ENCODE measurements at places on chromosomes 13 and 19.

DNA sequence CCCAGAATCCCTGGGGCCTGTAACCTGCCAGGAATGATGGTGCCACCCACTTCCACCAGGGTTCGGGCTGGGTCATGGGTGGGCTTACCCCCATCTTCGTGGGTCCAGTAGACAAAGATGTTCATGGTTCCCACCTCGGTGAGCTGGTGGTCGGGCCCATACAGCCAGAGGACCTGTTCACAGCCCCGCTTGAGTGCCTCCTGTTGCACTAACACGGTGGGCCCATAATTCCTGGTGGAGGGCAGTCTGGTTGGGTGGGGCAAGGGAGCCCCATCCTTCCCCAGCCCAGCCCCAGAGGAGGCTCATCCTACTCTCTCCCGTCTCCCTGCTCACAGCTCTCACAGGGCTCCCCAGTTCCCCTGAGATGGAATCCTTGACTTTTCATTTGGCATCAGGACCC, 13.7 kb downstream of the BCAT2 start:
- DNase-seq, result no peak

GRCh38 chr13:111047326-111047725, 67.8 kb upstream of the ARHGEF7 start:
- DNase-seq, result no peak

- DNase-seq, result peak; percentile 73
These were observed 240.3 kb downstream of the LMO7 start for GRCh38 chr13:75876142-75877050.

DNA sequence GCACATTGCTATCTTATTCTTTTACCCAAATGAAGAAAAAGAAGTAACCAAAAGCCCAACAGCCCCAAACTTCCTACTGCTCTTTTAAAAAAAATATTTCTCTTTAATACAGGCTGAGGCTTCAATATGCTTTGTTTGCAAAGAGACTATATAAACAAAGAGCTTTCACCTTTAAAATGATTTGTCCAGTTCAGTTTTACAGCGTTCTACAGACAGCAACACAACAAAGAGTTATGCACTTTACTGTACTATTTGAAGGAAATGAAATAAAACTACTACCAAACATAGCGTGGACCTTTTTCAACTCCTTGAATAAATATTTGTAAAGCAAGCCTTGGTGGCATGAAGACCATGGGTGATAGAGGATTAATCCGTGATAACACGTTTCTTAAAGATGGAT, 151.2 kb downstream of the FGF9 start:
- no peak for DNase-seq

DNA sequence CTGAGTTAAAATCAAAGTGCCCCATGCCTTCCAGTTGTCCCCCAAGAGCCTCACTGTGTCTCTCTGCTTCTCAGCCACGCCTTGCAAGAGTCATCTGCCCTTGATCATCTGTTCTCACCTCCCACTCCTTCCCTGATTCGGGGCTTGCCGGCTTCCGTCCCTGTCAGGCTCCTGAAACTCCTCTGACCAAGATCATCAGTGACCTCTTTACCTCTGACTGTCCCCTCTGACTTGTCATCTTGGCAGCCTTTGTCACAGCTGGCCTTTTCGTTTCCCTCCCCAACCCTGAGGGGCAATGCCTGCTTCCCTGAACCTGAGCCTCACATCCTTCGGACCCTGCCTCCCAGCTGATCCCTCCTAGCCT, 66.3 kb downstream of the MAP4K1 start:
- DNase-seq, result no peak

- DNase-seq, result no peak
These were observed 116.9 kb downstream of the ABCC4 start for GRCh38 chr13:95184317-95184716.

DNA sequence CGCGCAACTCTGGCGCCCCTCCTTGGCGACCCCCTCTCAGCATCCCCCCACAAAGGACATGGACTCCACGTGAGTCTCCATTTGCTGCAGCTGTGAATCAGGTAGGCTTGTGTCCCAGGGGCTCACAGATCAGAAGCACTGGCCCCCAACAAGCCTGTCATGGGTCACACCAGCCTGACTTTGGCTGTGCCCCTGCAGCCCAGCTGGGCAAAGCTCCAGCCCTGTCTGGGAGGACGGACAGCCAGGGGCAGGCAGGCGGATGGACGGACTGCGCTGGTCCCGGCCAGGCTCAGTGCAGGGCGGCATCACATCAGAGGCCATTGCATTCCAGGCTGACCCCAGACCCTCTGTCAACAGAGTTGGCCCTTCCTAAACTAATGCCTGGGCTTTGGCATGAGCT, 28.4 kb upstream of the ISYNA1 start:
- no peak for DNase-seq

GRCh38 chr13:110669036-110669435, 36.9 kb downstream of the CARS2 start:
- no peak for DNase-seq

DNA sequence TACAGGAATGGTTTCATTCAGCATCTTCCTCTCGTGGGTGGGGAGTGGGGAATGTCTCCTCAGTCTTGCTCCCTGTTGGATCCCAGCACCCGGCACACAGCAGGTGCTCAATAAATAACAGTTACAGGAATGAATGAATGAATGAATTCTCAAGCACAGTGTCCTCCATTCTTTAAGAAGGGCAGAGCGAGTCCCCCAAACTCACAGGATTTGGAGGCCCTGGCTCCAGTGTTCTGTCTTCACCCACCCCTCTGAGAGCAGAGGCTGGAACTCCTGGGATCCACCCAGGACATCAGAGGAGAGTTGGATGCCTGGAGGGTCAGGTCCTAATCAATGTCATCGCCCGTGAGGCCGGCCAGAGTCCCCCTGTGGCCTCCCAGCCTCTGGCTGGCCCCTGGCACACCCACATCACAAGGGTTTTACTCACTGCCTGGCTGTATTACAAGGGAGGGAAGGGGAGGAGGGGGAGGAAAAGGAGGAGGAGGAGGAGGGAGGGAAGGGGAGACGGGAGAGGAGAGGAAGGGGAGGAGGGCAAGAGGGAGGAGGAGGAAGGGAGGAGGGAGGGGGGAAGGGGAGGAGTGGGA, 8.7 kb upstream of the CREB3L3 start:
- no peak for DNase-seq

- DNase-seq, result no peak
These were observed 600 bp upstream of the HMGB1 start for GRCh38 chr13:30466358-30466714.

- DNase-seq, result no peak
These were observed 19.1 kb upstream of the PNMA8B start for GRCh38 chr19:46514589-46515289.

DNA sequence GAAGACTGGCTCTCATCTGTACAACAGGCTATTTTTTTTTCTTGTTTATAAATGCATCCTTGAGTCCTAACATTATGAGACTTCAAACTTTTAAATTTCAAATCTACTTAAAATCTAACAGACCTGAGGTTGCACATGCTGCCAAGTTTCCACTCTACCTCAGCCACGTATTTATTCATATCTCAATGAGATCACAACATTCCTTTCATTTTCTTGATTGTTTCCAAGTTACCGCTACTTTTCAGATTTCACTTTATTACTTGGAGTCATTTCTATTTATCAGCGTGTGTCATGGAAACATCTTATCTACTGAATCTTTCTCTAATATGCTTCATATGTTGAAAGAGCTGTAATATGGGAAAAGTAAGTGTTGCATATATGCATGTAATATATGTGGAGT, 1257.5 kb upstream of the ATXN8OS start:
- DNase-seq, result no peak

GRCh38 chr13:32535115-32535514, 3.5 kb downstream of the N4BP2L2 start:
- no peak for DNase-seq

GRCh38 chr19:42270346-42271044, 1.4 kb downstream of the CIC start:
- DNase-seq, result peak; percentile 94

DNA sequence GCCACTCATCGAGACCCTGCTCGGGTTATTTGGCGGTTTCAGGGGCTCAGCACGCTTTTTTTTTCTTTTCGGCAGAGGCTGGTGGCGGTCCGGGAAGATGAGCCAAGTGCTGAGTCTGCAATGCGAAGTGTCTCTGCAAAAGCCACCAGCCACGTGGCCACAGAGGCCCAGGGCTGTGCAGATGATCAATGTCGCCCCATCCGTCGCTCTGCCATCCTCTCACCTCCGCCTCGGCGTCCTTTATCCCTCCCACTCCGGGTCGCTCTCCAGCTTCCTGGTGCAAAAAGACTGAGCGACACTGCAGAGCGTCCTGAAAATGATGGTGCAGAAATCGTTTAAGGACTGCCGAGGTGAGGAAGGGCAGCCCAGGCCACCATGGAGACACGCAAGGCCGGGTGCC, 55.0 kb downstream of the TINCR start:
- DNase-seq, result no peak

- no peak for DNase-seq
These were observed 7.9 kb downstream of the FOSB start for GRCh38 chr19:45475537-45476291.

- no peak for DNase-seq
These were observed 32.7 kb upstream of the CSNK1A1L start for GRCh38 chr13:37138169-37138568.

DNA sequence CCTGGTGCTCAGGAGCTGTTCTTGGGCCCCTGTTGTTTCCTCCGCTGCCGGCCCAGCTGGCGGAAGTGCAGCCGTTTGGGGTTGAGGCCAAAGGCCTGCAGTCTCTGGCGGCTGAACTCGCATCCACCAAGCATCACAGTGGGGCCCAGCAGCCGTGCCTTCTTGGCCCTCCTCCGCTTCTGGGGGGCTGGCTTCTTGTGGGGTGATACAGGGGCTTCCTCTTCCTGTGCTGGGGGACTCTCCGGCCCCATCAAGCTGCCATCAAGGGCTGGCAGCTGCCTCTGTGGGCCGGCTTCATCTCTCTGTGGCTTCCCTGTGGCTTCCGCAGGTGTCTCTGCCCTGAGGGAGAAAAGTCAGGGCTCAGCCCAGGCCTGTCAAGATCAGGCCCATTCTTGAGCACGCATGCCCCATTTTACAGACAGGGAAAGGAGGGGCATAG, 10.3 kb downstream of the ATG4D start:
- DNase-seq, result no peak

DNA sequence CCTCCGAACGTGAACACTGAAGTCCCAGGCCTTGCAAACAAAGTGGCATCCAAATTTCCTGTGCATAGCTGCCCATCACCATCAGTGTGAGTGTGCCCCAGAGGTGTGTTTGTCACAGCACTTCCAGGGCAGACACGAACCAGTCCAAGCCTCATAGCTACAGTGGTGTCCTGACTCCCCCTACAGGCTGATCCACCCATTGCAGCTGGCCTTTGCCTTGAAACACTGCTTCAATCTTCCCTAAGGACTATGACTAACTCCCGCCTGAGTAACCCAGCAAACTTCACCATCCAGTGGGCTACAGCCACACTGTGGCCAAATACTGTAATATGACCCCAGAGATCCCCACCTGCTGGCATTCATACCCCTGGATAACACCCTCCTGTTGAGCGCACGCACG, 3.9 kb downstream of the ZNF266 start:
- DNase-seq, result no peak

DNA sequence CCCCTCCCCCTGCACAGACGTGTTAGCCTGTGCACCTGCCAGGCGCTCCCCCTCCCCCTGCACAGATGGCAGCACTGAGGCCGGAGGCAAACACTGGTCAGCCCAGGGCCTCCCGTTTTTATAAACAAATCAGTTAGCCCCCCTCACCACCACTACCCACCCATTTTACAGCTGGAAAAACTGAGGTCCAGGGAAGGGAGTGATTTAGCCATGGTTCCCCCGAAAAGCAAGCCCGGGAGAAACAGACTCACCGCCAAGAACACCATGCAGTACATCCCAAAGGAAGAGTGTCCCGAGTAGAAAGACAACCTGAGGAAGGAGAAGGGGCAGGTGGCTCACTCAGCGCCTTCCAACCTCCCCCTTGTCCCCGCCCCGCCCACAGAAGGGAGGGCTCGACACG, 8.7 kb downstream of the PLPP2 start:
- DNase-seq, result no peak

GRCh38 chr13:43401361-43401760, 378.0 kb downstream of the DNAJC15 start:
- DNase-seq, result no peak

GRCh38 chr13:22801402-22802003, 379.3 kb upstream of the SGCG start:
- no peak for DNase-seq

DNA sequence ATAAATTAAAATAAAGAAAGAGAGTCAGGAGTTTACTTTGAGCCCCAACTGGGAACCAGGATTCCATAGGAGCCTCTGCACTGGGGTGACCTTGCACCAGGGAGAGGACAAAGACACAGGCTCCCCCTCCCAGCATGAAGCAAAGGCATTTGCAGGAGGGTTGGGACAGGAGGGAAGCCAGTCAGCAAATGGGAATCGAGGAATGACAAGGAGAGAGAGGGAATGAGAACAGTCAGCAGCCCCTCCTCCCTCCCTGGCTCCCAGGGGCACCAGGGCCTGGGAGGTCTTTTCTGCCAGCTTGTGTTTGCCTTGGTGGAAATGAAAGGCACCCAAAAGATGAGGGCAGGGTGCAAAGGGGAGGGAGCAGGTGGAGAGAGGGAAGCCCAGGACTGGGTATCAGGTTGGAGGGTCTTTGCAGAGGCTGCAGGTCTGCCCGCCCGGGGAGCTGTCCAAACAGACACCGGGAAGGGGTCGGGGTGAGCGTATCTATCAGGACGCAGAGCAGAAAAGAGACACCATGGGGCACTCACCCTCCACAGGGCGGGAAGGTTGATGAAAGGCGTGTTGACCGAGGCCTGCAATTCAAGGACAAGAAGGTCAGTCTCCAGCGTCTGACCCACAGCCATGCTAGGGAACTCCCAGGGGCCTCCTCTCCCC, 3.8 kb downstream of the SBSN start:
- DNase-seq, result no peak

GRCh38 chr13:104980586-104980985, 1554.9 kb downstream of the EFNB2 start:
- no peak for DNase-seq

GRCh38 chr19:28701491-28701890, 511.5 kb downstream of the UQCRFS1 start:
- DNase-seq, result no peak

All from tibial artery (tissue), 4 donors.